Activated naive CD4-positive, alpha-beta T cell treated with anti-CD3 and anti-CD28 coated beads for 36 hours (primary cell): ENCODE measurements at places on chromosomes 6 and 20. TPM values are rescaled to one million over a fixed set of nuclear protein-coding genes. Genes with fewer than 3 reads are reported as not detected.

VNN1 gene
- total RNA-seq, result not detected

GSTA4 gene
- 21.6 TPM for total RNA-seq

GGTLC1 gene
- not detected for total RNA-seq

TGM2 gene
- not detected for total RNA-seq

KCNK5 gene
- 9.0 TPM for total RNA-seq

CAP2 gene
- not detected for total RNA-seq

LY86 gene
- 2.0 TPM for total RNA-seq

UCKL1 gene
- 23.3 TPM for total RNA-seq

SMOC2 gene
- not detected for total RNA-seq

DNA sequence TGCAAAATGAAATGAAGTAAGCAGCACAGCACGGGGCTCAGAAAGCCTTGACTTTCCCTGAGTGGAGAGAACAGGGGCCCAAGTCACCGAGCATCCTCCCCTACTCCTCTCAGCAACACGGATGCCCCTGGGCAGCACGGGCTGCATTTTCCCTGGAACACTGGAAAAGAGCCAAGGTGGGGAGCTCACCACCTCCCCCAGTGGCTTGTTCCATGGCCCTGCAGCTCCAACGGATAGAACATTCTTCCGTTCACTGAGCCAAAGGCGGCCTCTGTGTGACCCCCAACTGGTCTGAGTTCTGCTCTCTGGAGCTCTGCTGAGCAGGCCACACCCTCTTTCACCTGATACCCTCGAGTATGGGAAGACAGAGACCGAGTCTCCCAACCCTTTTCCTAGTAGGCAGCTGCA is 20.8 kb upstream of the EMILIN3 start:
- DNase-seq, result no peak

DNA sequence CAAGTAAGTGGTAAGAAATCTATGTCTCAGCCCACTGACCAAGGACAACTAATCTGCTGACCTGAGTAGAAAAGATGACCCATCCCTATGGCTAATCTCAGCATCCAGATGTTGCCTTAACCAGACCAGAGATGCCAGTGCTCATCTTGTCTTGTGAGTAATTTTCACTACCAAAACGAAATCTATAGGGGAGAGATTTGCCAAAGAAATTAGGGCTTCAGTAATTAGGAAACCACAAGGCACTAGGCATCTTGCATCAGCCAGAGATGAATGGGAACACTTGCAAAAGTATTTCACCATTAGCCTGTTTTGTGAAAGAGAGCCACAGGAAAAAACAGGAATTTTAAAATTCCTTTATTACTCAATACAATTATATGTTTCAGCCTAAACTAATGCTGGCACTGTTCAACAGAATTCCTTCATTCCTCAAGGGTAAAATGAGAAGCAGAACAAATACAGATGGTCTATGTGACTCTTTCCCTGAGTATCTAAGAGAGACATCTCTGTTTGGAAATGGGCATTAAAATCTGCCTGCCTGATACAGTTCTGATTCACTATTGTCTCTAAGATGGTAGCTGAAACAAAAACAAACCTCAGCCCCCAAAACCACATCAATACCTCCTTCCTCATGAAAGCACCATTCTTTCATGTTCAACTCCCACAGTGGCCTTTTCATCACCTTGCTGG is 87.8 kb downstream of the GMDS start:
- DNase-seq, result peak; percentile 30

DNA sequence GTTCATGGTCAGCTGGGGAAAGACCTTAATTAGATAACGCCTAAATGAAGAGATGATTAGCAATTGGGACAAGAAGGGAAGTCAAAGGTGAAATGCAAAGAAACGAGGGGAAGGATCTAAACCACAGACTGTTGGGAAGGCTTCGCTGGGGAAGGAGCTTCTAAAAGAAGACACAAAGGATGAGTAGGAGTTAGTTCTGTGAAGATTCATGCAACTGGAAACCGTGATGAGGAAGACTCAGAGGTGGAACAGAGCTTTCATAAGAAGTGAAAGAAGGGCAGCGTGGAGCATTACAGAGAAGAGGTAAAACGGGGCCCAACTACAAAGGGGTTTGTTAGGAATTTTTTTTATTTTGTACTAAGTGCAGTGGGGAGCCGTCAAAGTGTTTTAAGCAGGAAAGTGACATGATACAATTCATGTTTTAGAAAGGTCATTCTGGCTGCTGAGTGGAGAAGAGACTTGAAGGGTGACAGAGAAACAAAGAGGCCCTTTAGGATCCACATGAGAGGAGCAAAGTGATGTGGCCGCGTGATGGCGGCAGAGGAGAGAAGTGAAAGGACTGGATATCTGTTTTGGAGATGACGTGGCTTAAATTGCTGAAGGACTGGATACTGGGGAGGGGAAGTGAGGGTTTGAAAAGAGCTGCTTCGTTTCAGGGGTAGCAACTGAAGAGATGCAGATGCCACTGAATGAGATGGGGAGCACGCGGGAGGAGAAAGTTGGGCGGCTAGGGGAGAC is 33.6 kb downstream of the TTI1 start:
- DNase-seq, result no peak

DNA sequence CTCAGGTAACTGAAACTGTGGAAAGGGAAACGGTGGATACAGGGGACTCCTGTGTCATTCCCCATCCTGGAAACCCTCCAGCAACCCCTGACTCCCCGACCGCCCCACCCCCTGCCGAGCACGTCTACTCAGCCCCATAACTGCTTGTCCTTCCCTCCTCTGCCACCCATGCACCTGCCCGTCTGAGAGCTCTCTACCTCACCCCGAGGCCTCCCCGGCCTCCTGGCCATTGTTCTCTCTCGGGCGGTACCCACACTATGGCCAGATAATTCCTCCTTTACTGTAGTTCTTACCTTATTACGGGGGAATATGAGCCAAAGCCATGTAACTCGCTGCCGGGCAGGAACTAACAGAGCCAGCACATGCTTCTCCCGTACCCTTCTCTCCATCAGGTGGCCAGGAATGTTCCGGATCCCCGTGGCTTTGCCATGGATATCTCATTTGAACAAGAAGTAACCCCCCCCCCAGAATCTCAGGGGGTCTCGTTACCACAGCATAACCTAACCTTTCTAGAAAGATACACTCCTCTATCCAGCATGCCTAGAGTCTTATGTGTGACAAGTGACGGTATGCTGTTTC is 4.8 kb upstream of the IRF4 start:
- DNase-seq, result no peak

GRCh38 chr20:41276317-41276751 is 41.2 kb downstream of the ZHX3 start:
- DNase-seq, result no peak

- DNase-seq, result no peak
Measured at GRCh38 chr6:4607793-4608192, 168.4 kb upstream of the CDYL start.

DNA sequence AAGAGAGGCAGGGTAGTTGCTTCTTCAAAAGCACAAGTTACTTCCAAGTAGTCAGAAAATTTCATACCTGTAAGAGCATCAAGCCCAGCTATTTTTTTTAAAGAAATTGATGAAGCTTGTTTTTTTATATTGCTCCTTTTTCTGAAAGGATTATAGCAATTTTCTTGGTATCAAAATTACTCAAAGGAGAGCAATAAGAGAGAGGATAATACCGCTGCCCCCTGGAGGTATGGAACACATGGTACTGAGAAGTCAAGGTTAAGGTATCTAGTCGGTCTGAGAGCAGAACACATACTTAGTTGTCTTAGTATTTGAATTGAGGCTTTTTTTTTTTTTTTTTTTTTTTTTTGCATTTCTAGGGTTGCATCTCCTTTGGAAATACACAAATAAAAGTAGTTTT is 59.4 kb downstream of the ADGRF5 start:
- peak; percentile 18 for DNase-seq

DNA sequence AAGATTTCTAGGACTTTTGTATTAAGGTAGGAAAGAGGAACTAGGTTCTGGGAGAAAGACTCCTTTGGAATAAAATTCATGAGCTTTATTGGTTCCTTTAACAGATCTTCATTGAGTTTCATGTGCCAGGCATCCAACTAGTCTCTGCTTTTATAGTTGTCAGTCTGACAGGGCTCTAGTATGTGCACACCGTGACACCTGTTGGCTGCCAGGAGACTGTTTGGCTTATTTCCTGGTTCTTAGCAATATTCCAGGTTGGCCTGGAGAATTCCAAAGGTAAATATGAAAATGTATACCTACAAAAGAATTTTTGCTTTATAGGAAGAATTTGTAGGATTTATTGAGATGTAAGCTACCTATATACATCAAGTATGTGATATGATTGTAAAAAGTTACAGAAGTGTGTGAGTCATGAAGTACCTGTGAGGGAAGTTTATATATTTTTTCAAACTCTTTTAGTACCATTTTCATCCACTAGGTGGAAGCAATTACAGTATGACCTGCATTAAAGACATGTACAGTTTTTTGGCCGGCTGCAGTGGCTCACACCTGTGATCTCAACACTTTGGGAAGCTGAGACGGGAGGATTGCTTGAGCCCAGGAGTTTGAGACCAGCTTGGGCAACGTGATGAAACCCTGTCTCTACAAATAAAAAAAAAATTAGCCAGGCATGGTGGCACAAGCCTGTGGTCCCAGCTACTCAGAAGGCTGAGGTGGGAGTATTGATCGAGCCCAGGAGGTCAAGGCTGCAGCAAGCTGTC is 35.2 kb downstream of the NDUFAF5 start:
- DNase-seq, result peak; percentile 16

GRCh38 chr6:168030218-168030746 is 32.8 kb downstream of the KIF25 start:
- no peak for DNase-seq

DNA sequence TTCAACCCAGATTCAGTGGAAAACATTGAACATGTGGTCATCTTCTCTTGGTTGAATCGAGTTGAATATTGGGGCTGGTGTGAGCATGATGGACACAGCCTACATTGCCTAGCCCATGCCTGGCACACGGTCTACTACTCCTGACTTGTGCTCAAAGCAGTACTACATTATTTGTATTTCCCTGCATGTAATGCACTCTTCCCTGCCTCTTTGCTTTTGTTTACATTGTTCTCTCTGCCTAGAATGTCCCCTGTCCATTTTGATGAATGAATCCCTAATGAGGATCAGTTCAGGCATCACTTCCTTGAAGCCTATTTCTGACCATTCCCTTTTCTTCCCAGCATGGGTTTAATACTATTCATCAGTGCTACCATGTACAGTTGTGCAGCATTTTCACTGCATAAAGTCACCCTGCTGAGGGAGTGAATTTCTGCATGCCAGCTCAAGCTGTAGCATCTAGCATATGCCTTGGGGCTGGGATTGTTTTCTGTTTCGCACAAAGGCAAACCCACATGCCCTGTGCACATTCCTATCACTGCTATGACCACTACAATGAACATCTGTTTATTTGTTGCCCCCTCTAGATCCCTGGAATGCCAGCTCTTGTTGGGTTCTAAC is 75.3 kb upstream of the CCN6 start:
- no peak for DNase-seq

DNA sequence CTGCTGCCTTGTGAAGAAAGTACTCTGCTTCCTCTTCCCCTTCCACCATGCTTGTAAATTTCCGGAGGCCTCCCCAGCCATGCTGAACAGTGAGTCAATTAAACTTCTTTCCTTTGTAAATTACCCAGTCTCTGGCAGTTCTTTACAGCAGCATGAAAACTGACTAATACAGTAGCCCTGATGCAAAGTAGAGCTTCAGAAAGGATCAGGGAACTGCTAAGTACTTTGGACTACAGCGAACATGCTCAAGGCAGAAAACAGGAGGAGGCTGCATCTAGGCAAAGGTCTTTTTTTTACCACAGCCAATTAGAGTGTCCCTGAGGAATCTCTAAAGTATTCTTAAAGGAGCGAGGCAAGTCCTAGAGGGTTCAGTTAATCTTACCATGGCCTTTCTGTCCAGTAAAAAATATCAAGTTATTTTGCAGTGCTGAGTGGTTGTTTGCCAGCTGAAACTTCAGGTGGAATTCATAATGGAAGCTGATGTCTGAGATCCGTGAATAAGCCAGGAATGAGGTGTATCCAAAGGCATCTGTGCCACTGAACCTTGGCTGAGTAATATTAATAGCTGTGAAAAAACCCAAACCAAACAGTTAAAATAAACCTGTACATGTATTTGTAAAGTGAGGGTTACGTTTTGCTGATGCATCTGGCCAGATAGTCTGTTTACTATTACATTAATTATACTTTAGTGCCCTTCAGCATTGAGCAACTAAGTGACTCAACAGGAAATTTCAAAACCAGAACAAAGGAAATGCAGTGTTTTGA is 170.4 kb downstream of the PHF3 start:
- DNase-seq, result no peak

GRCh38 chr6:121764493-121764892 is 329.0 kb downstream of the GJA1 start:
- DNase-seq, result no peak

DNA sequence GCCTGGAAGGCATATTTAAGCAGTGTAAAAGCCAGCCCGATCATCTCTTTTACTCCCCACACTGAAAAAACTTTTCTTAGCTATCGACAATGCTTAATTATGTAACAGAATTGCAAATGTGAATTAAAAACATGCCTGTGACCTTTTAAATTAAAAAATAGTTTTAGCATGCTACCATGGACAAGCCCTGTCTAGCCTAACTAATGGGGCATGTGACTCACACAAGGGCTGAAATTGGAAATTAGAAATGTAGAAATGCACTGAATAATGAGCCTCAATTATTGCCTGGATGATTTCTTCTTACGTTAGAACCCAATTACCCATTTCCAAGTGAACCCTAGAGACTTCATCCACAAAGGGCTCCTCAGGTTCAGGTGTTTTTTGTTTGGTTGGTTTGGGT is 82.7 kb downstream of the SIM1 start:
- no peak for DNase-seq

- DNase-seq, result no peak
Measured at GRCh38 chr6:42766163-42766670, 15.6 kb upstream of the BICRAL start.

DNA sequence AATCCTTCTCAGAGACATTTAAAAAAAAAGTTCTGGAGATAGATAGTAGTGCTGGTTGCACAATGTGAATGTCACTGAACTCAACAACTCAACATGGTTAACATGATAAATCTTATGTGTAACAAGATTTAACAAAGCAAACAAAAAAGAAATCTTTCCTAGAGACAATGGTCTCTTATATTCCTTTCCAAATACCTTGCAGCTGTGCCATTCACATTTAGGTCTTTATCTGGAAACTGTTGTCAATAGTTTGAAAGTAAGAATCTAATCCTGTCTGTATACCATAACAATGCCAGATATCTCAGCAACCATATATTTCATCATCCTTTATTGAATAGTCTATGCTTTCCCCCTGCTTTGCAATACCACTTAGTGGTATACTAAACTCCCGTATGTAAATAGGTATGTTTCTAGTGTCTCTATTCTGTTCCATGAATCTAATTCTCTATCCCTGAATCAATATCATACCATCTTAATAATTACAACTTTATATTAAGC is 2.1 kb downstream of the SERAC1 start:
- no peak for DNase-seq

GRCh38 chr6:31906122-31906521 is 4.2 kb upstream of the ZBTB12 start:
- no peak for DNase-seq

- DNase-seq, result no peak
Measured at GRCh38 chr6:21396313-21396712, 197.2 kb upstream of the SOX4 start.

DNA sequence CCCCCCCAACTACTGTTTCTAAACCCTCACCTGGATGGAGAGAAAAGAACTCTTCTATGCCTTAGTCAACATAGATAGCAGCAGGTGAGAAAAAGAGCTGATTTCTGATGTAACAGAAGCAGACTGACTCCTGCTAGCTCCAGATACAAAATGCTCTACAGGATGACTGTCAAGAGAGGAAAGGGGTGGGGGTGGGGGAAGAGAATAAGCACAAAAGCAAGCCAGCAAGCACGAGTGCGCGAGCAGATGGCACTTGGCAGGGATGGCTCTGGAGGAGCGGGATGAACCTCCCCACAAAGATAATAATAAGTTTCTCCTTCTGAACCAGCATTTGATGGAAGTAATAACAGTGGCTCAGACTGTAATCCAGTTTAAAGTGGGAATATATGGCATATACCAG is 45.6 kb upstream of the SPDEF start:
- DNase-seq, result no peak
